ENCODE measurements at places on chromosomes 6 and 20. TPM values are rescaled to one million over a fixed set of nuclear protein-coding genes. Genes with fewer than 3 reads are reported as not detected.

Gene KCNK17
- not detected for total RNA-seq

Gene OR2J3
- not detected for total RNA-seq

Gene VSX1
- total RNA-seq = not detected

DNA sequence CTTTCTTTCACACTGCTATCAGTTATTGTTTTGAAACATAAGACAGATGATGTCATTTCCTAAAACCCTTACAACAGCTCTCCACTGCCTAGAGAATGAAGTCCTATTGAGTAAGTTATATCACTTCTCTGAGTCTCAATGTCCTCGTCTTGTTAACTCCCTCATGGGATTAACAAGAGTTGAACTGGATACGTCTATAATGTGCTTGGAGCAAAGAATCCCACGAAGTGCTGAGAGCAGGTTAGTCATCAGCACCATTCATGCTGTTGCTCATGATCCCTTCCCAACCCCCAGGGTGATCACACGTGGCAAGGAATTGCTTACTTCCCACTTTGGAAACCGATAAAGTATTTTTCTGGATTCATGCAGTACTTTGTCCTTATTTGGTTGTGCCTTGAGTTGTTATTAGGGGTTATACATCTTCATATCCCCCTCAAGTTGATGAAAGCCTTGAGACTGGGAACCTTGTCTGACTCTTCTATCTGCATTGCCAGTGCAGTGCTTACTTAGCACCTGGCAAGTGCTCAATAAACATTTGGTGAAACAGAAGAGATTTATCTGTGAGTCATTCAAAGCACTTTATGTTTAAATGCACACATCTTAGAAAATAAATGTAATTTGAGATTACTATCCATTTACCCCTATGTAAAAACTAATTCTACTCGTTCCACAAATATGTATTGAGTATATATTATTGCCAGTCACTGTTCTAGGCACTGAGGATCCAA, 487.5 kb downstream of the EPM2A start:
- no peak for DNase-seq

Gene SLC35D3
- not detected for total RNA-seq

DNA sequence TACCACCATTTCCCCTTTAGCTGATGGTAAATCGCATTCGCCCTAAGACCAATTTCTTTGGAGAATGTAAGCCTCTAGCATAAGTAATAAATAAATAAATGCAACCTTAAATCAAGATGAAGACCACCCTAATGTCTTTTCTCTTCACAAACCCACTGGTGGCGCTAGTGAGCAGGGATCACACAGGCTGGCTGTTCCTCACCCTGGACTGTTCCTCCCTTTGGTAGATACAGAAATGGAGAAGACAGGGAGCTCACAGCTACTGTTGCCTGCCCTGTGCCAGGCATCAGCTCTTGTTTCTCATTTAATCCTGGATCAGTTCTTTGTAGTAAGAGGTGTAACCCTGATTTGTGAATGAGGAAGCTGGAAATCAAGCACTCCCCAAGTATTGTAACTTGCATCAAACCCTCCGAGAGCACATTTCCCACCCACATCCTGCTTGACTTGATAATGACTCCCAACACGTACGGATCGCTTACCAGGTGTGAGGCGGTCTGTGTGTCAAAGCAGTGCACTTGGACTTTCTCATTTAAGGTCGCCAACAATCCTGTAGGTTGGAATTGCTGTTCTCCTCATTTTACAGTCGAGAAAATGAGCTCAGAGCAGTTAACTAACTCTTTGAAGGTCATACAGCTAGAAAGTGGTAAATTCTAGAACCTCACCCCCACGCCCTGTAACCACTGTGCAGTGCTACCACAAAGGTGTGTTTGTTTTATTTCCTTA, 236.1 kb downstream of the TSHZ2 start:
- no peak for DNase-seq

Gene DNAH8
- not detected for total RNA-seq

Measured in vagina (tissue), 2 donors.